ENCODE measurements at places on chromosomes 4 and X.

DNA sequence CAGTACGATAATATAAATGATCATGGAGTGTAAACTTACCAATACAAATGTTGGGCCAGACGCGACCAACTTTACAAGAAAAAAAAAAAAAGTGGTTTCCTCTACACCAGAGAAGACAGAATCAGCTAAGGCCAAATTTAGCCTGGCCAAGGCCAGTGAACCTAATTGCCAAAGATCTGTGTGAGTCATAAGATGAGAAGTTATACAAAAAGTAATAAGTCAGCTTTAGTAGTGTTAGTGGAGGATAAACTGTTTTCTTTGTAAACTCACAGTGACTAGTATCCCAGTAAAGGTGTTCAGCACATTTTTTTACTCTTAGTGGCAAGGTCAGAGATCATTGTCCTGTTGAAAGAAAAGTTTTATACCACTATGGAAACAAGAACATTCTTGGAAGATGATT, 531.4 kb upstream of the TECRL start:
- no peak for DNase-seq

DNA sequence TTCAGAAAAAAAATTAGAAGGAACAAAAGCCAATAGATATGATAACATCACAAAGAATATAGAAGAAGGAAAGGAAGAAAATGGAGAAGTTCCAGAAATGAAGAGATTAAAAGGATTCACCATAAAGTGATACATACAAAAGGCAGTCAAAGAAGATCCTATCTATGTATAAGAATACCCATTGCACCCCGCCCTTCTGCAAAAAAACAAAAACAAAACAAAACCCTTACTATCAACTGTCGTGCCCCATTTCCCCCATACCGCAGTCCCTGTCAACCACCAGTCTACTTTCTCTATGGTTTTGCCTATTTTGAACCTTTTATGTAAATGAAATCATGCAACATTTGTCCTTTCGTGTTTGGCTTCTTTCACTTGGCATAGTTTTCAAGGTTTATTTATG, 385.6 kb downstream of the PRDM5 start:
- no peak for DNase-seq

- DNase-seq = no peak
Measured at GRCh38 chrX:19569121-19569805, 54.0 kb upstream of the MAP3K15 start.

- DNase-seq = no peak
Measured at GRCh38 chrX:120262859-120263708, 12.5 kb downstream of the ZBTB33 start.

DNA sequence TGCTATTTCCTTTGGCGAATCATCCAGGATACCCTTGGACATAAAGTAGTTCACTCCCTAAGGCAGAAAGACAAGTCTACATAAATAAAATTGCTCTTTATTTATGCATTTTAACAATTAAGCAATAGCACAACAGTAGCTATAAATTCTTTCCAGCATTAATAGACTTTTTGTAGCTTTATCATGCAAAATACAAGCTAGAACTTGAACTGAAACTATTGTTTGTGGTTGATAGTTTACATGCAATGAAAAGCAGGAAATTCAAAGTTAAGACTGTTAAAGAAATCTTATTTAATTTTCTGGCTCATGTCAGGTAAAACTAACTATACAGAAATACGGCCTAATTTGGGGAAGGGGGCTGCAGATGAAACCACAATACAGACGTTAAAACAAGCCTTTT, 42.3 kb downstream of the FBXO8 start:
- no peak for DNase-seq

DNA sequence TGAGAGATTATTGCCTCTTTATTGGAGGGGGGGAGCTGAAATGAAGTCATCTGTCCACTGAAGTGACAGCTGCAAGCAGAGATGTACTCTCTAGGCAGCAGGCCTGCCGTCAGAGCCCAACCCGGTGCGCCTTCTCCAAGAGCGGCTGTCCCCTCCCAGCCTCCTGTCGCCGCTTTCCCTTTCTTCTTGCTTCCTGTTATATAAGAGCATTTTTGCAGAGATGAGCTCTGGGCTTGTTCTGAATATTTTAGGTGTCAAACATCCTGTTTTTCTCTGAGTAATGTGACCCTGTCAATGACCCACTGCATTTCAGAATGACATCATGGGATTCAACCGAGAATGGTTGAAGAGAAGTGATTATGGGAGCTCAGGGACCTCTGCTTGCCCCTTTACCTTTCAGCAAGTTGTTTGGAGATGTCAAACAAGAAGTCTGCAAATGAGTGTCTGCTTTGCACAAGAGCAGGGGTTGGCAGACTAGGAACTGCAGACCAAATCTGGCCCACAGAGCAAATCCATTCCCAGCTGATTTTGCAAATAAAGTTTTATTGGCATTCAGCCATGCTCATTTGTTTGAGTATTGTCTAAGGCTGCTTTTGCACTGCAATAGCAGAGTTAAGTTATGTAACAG, 79.9 kb downstream of the SLC9A6 start:
- DNase-seq = peak; percentile 5

GRCh38 chrX:3582451-3582850, 131.0 kb downstream of the PRKX start:
- no peak for DNase-seq

DNA sequence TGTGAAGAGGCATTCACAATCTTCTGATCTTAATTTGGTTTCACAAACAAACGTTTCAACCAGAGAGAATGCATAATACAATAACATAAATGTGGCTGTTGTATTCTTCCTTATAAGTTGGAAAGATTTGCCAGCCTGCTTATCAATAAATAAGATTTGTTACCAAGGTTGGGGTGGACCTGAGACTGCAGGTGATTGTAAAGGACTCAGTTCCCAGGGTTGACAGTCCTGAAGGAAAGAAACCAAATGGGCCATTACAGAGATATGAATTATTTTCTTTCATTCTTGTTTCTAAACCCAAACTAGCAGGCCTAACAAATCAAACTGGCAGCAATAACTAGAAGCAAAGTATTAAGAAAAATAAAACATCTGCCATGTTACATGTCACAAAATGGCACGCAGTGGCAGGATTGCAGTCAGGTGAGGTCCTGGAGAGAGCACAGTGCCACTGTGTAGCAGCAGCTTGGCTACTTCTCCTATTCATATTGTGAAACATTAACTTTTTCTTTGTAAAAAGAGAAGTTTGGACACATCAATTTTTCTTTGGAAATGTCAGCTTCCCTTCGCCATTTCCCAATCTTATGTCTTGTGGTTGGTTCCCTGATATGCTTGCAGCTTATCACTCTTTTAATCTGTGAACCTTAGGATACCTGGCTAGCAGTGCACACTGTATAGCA, 133.8 kb upstream of the EMCN start:
- DNase-seq = no peak

- DNase-seq = no peak
Measured at GRCh38 chrX:38754102-38754790, 47.0 kb upstream of the MID1IP1 start.

DNA sequence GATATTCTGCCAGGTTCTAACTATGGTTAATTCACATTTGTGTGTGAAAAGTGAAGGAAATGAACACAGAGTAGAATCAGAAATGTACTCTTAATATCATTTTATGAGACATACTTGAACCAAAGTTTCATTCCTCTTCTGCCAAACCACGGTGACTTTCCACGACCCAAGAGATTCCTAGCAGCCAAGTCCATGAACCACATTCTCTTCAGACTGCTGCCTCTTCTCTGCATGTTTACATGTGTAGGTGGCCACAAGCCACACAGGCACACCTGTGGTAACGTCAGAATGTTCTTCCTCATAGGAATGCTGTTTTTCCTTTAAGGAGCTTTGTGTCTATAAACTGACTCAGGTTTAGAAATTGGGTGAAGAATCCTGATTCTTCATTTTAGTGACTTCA, 1411.2 kb downstream of the RAPGEF2 start:
- no peak for DNase-seq

DNA sequence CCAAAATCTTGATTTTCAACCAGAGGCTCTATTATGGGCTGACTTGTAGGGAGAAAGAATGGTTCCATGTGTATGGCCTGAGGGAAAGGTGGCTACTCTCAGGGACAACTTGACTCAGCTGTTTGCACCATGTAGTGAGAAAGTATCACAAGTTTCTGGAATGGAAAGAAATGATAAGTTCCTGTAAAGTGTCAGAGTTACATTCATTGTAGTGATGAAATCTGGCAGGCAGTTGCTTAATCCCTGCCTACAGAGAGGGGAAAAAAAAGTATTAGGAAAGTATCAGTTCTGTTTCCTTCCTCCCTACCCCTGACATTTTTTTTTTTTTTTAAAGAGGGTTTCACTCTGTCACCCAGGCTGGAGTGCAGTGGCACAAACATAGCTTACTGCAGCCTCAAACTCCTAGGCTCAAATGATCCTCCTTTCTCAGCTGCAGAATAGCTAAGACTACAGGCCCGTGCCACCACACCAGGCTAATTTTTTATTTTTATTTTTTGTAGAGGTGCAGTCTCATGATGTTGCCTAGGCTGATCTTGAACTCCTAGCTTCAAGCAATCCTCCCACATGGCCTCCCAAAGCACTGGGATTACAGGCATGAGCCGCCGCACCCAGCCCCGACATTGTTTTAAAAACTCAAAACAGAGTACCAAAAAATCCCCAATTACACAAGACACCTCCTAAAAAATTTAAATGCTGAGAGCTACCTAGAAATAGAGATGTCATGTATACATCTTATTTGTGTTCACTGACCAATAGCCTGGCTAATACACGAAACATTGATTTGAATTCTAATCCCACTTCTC, 4.8 kb upstream of the FBXL5 start:
- peak; percentile 46 for DNase-seq

- DNase-seq = no peak
Measured at GRCh38 chrX:85052636-85053343, 49.1 kb downstream of the APOOL start.

GRCh38 chr4:170111085-170111484, 21.3 kb upstream of the AADAT start:
- no peak for DNase-seq

DNA sequence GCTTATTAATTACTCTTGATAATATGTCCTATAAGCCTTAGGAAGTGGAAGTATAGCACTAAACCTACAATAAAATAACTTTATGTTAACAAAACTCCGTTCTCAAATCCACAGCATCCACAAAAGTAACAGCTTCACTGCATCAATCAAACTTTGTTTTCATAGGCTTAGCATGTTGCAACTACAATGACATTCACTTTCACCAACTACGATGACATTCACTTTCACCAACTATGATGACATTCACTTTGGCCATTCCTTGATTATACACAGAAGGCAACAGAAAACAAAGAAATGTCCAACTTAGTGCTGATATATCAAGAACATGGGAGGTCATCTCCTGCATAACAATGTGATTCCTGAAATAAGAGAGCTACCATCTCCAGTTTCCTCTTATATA, 44.3 kb downstream of the FBXL5 start:
- DNase-seq = no peak

DNA sequence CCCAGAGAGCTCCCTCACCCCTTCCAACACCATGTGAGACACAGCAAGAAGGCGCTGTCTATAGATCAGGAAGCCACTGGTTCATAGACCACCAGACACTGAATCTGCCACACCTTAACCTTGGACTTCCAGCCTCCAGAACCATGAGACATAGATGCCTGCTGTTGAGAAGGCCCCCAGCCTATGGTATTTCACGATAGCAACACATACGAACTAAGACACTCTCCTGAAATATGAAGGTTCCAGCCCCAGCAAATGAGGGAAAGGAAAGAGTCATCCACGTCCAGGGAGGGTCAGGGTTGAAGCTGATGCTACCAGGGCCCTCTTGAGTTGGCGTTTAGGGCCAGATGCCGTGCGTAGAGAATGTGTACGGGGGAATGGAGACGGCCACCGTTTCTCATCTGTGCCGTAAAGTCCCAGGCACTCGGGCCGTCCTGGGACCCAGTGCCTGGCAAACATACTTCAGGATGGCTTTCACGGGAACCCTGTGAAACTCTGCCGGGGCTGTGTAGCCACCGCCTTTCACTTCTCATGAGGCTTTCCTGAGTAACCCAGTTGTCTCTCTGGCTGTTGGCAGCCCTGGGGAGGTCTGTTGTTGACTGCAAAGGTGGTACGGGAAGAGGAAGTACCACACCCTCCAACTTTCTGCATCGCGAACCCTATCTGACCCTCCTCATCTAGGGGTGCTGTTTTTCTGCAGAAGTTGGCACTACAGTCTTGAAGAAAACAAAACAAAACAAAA, 17.7 kb upstream of the P2RY8 start:
- no peak for DNase-seq

DNA sequence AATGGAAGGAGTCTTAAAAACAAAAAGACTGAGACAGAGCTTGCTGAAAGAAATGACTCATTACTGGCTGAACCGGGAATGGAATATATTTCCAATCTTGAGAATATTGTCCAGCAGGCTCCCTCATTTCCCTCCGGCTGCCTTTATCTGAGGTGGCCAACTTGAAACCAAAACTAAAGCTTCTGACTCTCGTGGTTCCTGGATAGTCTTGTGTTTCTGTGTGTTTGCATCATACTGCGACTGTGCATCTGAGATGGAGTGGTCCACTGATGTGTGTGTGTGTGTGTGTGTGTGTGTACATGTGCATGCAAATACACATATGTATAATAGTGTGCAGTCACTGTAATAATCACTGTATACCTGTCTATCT, 145.6 kb upstream of the SCML1 start:
- DNase-seq = no peak

GRCh38 chr4:173346074-173346473, 11.9 kb upstream of the HMGB2 start:
- no peak for DNase-seq

GRCh38 chrX:70313503-70313902, 23.6 kb downstream of the KIF4A start:
- DNase-seq = no peak

GRCh38 chrX:13432414-13433297, 112.8 kb upstream of the ATXN3L start:
- no peak for DNase-seq

All from T-helper 1 cell (primary cell).